ENCODE measurements at places on chromosomes 1 and 21.

- no peak for DNase-seq
These were observed 232.0 kb upstream of the KCNK2 start for GRCh38 chr1:214850432-214851050.

- DNase-seq = no peak
These were observed 305.6 kb upstream of the LYPLAL1 start for GRCh38 chr1:218867941-218868626.

- no peak for DNase-seq
These were observed 63.1 kb upstream of the PBX1 start for GRCh38 chr1:164495905-164496304.

- DNase-seq = no peak
These were observed 148.4 kb downstream of the TOMM20 start for GRCh38 chr1:234980291-234980644.

DNA sequence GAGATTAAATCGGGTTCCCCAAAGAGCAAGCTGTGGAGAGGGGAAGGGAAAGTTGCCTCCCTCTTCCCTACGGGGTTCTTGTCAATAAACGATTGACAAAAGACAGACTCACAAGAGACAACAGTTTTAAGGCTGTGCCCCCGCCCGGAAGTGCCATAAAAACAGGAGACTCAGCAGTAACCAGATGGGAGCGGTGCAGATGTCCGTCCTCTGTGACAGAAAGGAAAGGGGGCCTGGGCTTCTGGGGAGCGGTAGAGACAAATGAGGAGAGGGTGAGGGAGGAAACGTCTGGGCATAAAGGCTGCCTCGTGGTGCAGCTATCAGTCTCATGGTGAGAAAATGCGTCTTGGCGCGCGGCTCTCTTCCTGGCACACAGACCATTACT is 5.9 kb downstream of the TP73 start:
- no peak for DNase-seq

GRCh38 chr21:32572574-32573420 is 12.5 kb downstream of the TCP10L start:
- DNase-seq = no peak

DNA sequence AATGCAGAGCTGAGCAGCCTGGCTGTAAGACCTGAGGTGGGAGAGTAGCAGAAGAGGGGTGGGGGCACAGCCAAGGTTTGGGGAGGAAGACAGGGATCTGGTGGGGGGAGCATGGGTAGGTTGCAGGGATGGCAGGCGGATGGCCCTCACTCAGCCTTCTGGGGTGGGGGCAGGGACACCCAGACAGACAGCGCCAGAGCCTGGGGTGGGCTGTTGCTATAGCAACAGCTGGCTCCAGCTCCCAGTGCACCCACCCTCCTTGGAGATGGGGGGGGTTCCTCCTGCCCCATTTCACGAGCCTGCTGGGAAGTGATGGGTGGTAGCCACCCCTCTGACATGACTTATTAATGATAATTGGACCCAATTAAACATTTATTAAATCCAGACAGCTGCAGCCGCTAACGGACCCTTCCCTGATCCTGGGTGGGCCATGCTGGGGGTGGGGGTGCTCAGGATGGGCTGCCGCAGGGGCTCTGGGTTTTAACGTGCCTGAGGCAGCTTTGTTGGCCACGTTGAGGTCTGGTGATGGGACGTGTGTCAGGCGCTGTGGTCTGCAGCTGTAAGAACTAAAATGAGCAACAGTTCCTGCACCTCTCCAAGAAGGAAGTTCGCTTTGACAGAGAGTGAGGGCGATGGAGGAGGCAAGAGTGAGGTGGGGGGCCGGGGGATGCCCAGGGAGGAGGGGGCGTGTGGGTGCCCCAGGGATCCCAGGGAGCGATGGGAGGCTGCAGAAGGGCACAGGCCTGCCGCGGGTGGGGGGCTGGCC is 19.4 kb downstream of the AGRN start:
- no peak for DNase-seq

GRCh38 chr1:158285756-158286241 is 3.9 kb upstream of the CD1C start:
- DNase-seq = no peak

DNA sequence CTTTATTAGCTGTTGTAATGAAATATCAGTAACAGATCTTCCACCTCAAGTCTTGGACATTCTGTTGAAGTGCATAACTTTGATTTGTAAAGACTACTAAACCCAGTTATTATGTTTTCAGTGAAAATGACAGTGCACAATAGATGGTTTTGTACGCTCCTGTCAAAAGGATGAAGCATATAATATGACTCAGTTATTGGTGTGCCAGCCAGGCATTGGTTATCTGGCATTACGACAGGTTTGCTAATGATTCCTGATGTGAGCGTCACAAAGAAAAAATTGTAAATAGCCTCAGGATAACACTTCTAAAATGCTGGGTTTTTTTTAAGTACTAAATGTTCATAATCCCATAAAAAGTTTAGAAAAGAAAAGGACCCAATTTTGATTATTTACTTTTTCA is 147.9 kb downstream of the MAGI3 start:
- DNase-seq = no peak

DNA sequence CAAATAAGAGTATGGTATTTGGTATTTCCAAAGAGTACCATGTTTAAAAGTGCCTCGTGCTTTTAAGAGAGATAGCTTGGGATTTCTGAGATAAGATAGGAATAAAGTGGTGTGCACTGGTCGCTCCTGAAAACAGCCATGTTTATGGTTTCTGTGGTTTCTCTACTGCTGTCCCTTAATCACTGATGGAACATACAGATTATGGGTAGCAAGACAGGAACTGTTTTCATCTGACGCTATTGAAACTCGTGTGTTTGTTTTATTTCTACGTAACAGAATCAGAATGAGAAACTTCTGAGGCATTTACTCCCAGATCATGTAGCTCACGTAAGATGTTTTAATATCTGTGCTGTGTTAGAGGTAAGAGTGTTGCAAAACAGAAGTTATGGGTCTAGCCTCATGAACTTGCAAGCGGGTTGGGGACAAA is 126.0 kb downstream of the KIAA0319L start:
- no peak for DNase-seq

DNA sequence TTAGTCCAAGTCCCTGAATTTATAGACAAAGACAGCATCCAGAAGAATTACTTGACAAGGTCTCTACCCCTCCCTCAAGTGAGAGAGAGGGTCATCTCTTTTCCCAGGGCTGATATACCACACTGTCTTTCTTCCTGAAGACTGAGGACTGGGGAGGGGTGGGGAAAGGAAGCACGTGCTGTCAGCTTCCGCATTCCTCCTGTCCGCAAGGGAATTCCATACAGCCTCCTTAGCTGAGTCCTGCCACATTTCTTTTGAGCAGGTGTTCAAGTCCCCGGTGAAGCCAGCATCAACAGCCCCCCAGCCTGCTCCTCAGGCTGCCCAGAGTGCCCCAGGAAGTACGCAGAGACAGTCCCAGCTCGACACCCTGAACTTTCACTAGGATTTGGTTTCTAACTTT is 34.2 kb downstream of the PCAT6 start:
- DNase-seq = no peak

- DNase-seq = no peak
These were observed 96.5 kb downstream of the LRRC53 start for GRCh38 chr1:74415935-74416334.

DNA sequence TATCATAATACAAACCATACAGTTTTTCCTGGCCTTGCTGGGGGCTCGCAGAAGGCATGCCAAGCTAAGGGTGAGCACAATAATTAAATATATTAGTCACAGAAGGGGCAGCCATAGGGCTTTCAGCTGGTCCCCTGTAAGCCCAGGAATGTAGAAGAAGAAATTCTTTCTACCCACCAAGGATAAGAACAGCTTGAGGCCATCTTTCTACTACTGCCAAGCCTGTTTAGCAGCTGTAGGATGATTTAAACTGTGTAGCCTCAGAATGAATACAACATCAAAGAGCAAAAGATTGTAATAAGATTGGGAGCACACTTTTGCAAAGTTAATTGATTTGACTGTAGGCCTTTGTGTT is 171.5 kb downstream of the LRRC7 start:
- DNase-seq = no peak

DNA sequence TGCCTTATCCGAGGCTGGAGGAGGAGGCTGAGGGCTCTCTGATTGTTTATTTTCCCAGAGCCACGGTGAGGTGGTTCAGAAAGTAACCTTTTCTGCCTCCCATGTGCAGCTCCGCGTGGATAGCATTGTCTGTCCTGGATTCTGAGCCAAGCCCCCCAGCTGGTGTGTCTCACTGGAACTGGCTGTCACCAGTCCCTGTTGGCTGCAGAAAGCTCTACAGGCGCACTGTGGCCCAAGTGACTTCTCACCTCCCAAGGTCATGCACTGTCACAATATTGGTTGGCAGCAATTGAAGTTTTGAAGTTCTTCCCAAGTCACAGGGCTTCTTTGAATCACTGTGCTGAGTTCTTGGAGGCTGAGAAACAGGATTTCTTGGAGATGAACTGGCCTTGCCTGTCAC is 8.2 kb downstream of the BMP8A start:
- no peak for DNase-seq

- no peak for DNase-seq
These were observed 15.2 kb upstream of the AGO3 start for GRCh38 chr1:35915693-35916092.

DNA sequence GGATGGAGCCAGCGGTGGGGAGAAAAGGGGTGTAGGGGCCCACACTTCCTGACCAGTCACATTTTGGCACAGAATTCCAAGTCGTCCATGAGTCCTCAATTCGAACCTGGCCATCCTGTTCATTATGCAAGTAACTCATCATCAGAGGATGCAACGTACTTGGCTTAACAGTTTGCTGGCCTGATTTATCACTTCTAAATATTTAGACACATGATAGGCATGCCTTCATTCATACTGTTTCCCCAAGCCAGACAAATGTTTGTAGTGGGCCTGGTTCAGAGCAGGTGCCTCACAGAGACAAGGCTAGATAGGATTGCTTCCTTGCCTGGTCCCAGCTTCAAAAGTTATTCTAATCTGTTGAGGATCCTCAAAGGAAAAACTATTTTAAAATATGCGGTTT is 66.7 kb downstream of the WLS start:
- no peak for DNase-seq

DNA sequence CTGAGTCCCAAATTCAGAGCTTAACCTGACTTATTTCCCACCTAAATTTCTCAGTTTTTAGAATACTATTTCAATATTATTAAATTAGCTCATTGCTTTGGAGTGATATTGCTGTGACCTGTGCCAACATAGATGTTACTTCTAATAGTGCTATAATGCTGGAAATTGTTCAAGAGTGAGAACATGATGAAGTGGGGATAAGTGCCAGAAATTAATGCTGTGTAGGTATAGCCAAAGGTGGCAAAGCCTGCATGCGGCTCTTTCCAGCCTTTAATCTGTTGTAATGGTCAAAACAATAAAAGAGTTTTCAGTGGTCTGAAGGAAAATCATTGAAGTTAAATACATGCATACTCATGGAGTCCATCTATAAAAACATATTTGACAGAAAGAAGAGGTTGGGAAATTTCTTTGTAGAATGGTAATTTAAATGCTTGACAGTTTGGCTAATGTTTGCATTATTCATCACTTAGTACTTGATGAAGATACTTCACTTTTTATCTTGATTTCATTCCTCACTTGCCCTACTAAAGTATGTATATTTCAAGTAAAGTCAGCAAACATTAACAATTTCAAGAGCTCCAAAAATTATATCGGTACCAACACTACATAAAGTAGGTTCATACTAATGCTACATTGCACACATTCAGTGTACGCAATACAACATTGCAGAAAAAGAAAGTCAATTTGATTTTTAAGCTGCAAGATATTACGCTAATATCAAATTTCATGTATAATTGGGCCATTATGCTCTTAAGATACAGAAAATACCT is 82.1 kb downstream of the OLFM3 start:
- DNase-seq = no peak

DNA sequence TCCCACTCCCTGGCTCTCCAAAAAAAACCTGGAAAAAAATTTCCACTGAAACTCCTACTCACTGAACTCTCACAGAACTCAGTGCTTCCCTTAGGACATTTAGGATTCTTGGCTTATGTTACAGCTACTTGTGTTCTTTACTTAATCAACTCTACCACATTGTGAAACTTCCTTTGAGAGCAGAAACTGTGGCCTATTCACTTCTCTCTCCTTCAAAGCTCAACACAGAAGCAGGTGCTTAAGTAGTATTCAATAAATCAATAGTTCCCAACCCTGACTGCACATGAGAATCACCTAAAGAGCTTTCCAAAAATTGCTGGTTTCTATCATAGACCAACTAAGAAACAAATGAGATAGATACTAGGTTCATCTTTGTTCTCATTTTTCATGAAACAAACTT is 67.9 kb upstream of the DMRTA2 start:
- no peak for DNase-seq

DNA sequence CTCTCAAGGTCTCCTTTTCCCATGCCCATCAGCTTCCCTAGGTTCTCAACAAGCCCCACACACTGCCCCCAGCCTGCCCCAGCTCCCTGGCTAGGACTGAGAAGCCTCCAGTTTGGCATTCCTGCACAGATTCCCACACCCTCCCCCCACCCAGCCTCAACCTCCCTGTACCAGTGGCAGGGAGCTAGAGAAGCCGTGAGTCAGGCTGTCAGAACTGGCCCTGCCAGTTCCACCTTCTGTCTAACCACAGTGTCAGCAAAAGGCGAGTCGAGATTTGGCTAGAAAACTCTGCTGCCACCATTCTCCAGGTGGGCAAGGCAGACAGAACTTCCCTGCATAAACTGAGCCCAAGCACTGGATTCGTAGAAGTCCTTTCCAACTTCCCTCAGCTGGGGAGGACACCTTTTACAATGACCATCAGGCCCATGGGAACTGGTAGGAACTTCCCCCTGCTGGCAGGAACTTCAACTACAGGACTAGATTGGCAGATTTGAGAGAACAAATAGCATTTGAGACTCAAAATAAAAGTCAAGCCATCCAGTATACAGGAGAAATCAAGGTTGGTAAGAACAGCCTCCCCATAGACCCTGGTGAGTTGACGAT is 31.0 kb downstream of the TNNT2 start:
- DNase-seq = no peak

GRCh38 chr1:202811296-202812175 is 782 bp downstream of the PCAT6 start:
- DNase-seq = no peak
